ENCODE measurements at places on chromosomes 12 and 14.

GRCh38 chr12:112598626-112599025, 179.9 kb downstream of the PTPN11 start:
- H3K27ac ChIP-seq = no peak overlapping the region
- no peak for DNase-seq
- no peaks in the 10 kb centered on the region for H3K4me1 ChIP-seq
- no peaks in the 10 kb centered on the region for H3K36me3 ChIP-seq
- no peak overlapping the region for H3K4me3 ChIP-seq

GRCh38 chr12:109762071-109762672, 48.5 kb downstream of the FAM222A start:
- DNase-seq = no peak
- no peaks in the 10 kb centered on the region for H3K4me1 ChIP-seq
- H3K4me3 ChIP-seq = no peak overlapping the region
- no peak overlapping the region for H3K27ac ChIP-seq
- H3K27me3 ChIP-seq = no peaks in the 10 kb centered on the region

DNA sequence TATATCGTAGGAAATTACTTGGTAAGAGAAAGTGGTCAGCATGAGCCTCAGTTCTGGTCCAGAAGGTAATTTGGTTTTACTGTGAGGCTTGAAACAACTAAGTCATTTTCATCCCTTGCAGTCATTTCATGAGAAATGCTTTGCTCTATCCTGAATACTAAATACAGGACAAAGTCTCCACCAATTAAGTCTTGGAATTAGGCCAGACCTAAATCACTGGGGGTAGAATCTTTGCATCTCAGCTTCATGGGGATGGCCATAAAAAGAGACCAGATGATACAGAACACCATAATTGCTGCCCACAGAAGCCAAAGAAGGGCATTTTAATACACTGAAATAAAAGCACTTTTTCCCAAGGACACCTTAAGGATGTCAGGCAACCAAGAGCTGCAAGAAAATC, 277.9 kb upstream of the DCN start:
- no peak overlapping the region for H3K4me3 ChIP-seq
- H3K27ac ChIP-seq = no peak overlapping the region
- no peak for DNase-seq
- H3K36me3 ChIP-seq = no peaks in the 10 kb centered on the region
- no peaks in the 10 kb centered on the region for H3K27me3 ChIP-seq
- H3K4me1 ChIP-seq = no peaks in the 10 kb centered on the region

DNA sequence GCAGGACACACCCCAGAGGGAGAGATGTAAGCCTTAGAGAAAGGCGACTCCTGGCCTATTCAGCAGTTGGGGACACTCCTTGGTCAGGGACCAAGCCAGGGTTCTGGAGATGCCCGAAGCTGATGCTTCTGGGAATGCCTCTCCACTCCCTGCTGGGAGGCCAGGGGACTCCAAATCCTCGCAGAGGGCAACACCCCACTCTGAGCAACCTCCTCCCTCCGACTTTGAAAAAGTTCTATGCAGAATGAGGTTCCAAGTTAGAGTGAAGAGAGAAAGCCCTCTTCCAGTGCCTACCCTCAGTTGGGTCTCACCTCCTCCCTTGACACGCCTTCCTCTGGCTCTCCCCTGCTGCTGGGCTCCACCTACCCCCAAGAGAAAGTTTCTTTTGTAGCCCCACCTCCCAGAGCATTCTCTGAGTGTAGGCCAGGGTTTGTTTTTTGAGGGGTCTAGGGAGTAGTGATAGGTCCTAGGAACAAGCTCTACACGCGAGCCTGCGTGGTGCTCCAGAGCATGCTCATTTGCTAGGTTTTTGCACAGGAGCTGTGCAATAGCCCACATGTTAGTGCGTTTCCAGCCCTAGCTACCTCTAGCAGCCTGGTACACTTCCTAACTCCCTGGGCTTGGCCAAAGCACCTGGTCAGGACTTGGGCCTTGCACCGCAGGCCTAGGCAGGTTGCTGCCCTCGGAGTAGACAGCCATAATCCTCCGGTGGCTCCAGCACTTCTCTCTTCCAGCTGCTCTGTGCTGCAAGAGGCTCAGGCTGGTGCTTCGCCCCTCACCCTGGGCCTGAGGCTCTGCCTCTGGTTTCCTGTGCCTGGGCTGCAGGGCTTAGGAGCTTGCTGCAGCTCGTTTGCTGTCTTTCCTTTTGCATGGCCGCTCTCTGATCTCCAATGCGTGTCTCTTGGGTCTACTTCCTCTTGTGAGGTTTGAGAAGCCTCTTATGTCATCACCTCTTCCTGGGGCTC, 590 bp upstream of the CEBPE start:
- peaks cover 38% of the 10 kb centered on the region for H3K4me1 ChIP-seq
- DNase-seq = peak; percentile 76
- H3K4me3 ChIP-seq = no peak overlapping the region
- H3K36me3 ChIP-seq = no peaks in the 10 kb centered on the region
- peak overlapping the region; percentile 94 for H3K27ac ChIP-seq
- no peaks in the 10 kb centered on the region for H3K27me3 ChIP-seq

- no peaks in the 10 kb centered on the region for H3K36me3 ChIP-seq
- no peaks in the 10 kb centered on the region for H3K27me3 ChIP-seq
- H3K27ac ChIP-seq = no peak overlapping the region
- H3K4me3 ChIP-seq = no peak overlapping the region
These were observed 132.0 kb downstream of the MED13L start for GRCh38 chr12:116145451-116145850.
